ENCODE measurements at places on chromosomes 7 and 10.

DNA sequence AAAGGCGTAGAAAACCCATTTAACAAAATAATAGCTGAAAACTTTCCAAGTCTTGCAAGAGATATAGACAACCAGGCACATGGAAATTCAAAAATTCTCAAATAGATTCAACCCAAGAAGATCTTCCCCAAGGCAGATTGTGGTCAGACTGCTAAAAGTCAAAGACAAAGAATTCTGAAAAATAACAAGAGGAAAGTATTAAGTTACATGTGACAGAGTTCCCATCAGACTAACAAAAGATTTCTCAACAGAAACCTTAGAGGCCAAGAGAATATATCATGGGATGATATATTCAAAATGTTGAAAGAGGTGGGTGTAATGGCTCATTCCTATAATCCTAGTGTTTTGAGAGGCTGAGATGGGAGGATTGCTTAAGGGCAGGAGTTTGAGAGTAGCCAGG, 59.8 kb downstream of the TMEM178B start:
- DNase-seq, result no peak

- DNase-seq, result no peak
These were observed 31.1 kb downstream of the DAGLB start for GRCh38 chr7:6416516-6417145.

- no peak for DNase-seq
These were observed 9.4 kb downstream of the RNF133 start for GRCh38 chr7:122689346-122690109.

- peak; percentile 22 for DNase-seq
These were observed 106.5 kb upstream of the ANLN start for GRCh38 chr7:36283181-36283580.

- no peak for DNase-seq
These were observed 24.2 kb downstream of the FAM3C start for GRCh38 chr7:121371883-121372282.

DNA sequence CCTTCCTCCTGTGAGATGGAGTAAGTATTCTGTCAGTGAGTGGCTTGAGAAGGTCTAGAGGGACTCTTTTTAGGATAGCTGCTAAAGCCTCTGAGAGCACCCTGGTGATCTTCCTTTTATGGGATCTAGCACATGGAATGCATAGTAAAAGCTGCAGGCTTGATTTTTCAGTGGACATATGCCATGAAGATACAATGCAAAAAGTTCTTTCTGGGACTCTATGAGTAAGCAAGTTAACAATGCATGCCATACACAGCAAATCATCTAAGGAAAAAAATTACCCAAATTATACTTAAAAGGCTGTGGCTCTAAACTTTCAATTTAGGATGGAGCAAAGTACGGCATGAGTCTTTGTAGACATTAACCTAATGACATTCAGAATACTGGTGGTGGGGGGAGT, 154.5 kb downstream of the SGMS1 start:
- DNase-seq, result no peak

GRCh38 chr7:98205162-98205845, 5.9 kb upstream of the BHLHA15 start:
- DNase-seq, result peak; percentile 7

- DNase-seq, result no peak
These were observed 156.6 kb upstream of the TMEM196 start for GRCh38 chr7:19930051-19930450.

- no peak for DNase-seq
These were observed 4.3 kb downstream of the COPS6 start for GRCh38 chr7:100093054-100093453.

- peak; percentile 80 for DNase-seq
These were observed 65.0 kb downstream of the STK17A start for GRCh38 chr7:43647673-43648472.

GRCh38 chr10:49830846-49831245, 68.7 kb upstream of the OGDHL start:
- no peak for DNase-seq

GRCh38 chr10:130108934-130109604, 1.6 kb downstream of the C10orf143 start:
- DNase-seq, result peak; percentile 65

- DNase-seq, result no peak
These were observed 213.6 kb downstream of the DIP2C start for GRCh38 chr10:475709-476454.

- DNase-seq, result no peak
These were observed 1132.0 kb downstream of the SORCS1 start for GRCh38 chr10:106032450-106033002.

- DNase-seq, result no peak
These were observed 24.7 kb upstream of the AMZ1 start for GRCh38 chr7:2663121-2663886.

DNA sequence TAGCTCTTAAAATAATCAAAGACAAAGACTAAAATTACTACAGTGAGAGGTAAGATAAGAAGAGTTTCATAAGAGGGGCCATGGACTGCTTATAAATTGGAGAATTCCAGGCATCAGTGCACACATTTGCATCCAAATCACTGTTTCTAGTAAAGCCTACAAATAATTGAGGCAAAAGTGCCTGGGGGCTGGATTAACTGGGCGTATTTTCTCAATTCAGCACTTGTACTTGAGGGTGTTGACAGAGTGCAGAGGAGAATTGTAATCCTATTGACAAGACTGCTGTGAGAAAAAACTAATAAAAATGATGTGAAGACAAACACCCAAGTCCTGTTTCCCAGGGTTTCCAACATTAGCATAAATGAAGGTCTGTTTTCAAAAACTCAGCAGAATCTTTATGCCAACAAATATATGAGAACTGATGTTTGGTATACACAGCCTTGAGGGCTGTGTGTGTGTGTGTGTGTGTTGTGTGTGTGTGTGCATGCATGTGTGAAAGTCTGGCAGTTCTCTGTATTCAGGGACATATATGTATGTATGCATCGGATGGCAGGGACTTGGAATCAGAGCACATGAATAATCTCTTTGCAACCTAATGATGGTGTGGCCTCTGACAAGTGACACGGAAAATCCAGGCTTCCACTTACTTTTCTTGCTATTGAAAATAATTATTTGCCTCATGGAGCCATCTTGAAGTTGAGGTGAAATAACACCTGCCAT, 182.1 kb upstream of the CDC14C start:
- DNase-seq, result no peak

DNA sequence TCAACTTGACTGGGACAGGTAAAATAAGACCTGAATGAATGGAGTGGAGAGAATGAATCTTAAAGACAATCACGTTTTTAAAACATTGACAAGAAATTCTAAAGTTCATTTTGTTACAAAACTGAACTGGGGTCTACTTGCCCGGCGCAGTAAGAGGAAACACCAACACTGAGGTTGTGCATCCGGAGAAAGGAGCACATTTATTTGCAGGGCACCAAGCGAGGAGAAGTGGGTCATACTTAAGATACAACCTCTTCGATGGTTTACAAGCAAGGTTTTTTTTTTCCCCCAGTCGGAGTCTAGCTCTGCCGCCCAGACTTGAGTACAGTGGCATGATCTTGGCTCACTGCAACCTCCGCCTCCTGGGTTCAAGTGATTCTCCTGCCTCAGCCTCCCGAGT, 3.4 kb upstream of the REPIN1 start:
- DNase-seq, result no peak

DNA sequence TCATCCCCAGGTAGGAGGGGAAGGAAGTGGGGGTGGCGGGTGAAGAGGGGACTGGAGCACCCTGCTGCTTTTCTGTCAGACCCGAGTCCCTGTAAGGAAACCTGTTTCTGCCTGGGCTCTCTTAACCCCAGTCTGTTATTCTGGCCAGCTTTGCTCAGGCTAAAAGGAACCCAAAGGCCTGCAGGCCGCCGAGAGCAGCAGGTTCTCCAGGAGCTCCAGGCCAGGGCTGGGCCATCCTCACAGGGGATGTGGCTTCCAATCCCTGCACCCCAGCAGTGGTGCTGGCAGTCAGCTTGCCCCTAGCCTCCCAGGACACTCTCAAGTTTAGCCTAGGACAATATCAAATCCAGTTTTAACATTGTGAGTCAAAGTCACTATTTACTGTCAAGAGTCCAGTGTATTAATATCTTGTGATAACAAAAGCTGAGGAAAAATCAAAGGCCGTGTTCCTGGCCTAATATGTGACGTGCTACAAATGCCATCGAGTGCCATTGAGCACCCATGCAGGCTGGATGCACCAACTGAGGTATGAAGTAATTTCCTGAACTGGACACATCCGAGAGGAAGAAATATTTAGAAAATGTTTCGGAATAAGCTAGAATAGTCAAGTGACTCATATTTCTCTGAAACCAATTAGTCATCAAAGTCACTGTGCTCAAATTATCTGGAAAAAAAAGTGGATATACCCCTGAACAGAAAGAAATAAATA, 7.0 kb downstream of the PKD1L1 start:
- DNase-seq, result no peak

GRCh38 chr7:22487978-22488642, 11.9 kb downstream of the STEAP1B start:
- no peak for DNase-seq

DNA sequence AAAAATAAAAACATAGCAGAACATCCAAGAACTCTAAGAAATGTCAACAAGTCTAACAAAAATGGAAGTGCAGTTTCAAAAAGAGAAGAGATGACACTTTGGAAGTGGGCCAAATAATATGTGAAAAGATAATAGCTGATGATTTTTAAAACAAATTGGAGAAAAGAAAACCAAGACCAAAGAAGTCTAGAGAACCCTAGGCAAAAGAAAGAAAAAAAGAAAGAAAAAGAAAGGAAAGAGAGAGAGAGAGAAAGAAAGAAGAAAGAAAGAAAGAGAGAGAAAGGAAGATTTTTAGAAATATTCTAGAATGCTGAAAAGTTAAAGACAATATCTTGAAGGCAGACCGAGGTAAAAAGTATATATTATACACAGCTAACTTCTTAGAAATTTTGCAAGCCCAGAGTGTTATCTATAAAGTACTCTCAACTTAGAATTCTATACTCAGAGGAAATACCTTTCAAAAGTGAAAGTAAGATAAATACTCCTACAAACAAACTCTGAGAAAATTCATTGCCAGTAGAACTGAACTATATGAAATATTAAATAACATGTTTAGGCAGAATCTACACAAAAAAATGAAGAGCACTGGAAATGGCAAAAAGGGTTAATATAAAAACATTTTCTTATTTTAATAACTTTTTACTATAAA, 138.7 kb upstream of the SMIM30 start:
- DNase-seq, result no peak

- DNase-seq, result no peak
These were observed 45.8 kb upstream of the SORBS1 start for GRCh38 chr10:95606922-95607321.

- DNase-seq, result no peak
These were observed 210.1 kb upstream of the KCTD7 start for GRCh38 chr7:66418537-66418936.

- no peak for DNase-seq
These were observed 118.8 kb upstream of the MYO3A start for GRCh38 chr10:25815236-25815635.

Measured in activated CD4-positive, alpha-beta memory T cell treated with anti-CD3 and anti-CD28 coated beads for 36 hours (primary cell).